ENCODE measurements at places on chromosomes 12 and 14.

- no peaks in the 10 kb centered on the region for H3K27me3 ChIP-seq
- DNase-seq: no peak
- H3K4me1 ChIP-seq: no peaks in the 10 kb centered on the region
- H3K4me3 ChIP-seq: no peak overlapping the region
Measured at GRCh38 chr12:78290606-78291345, 460.1 kb downstream of the NAV3 start.

- peaks cover 15% of the 10 kb centered on the region for H3K36me3 ChIP-seq
- H3K27me3 ChIP-seq: no peaks in the 10 kb centered on the region
- no peak for DNase-seq
- H3K4me1 ChIP-seq: no peaks in the 10 kb centered on the region
Measured at GRCh38 chr12:124956571-124956970, 32.4 kb downstream of the DHX37 start.

DNA sequence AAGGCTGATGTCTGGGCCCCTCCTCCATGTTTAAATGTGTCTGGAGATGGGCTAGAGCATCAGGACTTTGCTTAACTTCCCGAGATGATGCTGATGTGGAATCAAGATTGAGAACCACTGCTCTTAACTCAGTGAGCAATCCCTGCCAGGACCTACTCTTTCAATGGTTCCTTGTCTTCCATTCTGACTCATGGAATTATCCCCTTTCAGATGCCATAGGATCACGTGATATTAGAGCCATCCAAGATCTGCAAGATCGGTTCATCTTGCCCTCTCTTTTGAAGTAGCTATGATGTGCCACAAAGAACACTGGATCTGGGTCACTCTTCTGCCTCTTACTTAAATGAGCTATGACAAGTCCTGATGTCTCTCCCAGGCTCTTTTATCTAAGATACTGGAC is 96.8 kb downstream of the EXOC5 start:
- peaks cover 1% of the 10 kb centered on the region for H3K27me3 ChIP-seq
- H3K4me1 ChIP-seq: peaks cover 2% of the 10 kb centered on the region
- no peaks in the 10 kb centered on the region for H3K36me3 ChIP-seq
- H3K27ac ChIP-seq: no peak overlapping the region
- no peak overlapping the region for H3K4me3 ChIP-seq
- no peak for DNase-seq

GRCh38 chr14:96156804-96157760 is 47.6 kb upstream of the BDKRB2 start:
- no peaks in the 10 kb centered on the region for H3K27me3 ChIP-seq
- no peaks in the 10 kb centered on the region for H3K4me1 ChIP-seq
- H3K4me3 ChIP-seq: no peak overlapping the region
- no peaks in the 10 kb centered on the region for H3K36me3 ChIP-seq

GRCh38 chr14:57560681-57561080 is 67.0 kb upstream of the CCDC198 start:
- no peaks in the 10 kb centered on the region for H3K36me3 ChIP-seq
- no peaks in the 10 kb centered on the region for H3K4me1 ChIP-seq
- H3K4me3 ChIP-seq: no peak overlapping the region
- H3K27ac ChIP-seq: no peak overlapping the region
- no peaks in the 10 kb centered on the region for H3K27me3 ChIP-seq
- DNase-seq: no peak

GRCh38 chr12:108371801-108372344 is 32.8 kb upstream of the CMKLR1 start:
- no peaks in the 10 kb centered on the region for H3K4me1 ChIP-seq
- no peaks in the 10 kb centered on the region for H3K36me3 ChIP-seq
- H3K4me3 ChIP-seq: no peak overlapping the region
- no peak for DNase-seq
- no peak overlapping the region for H3K27ac ChIP-seq

- DNase-seq: no peak
- no peaks in the 10 kb centered on the region for H3K27me3 ChIP-seq
- no peak overlapping the region for H3K27ac ChIP-seq
- H3K4me3 ChIP-seq: no peak overlapping the region
- H3K4me1 ChIP-seq: no peaks in the 10 kb centered on the region
Measured at GRCh38 chr12:83514372-83514771, 827.7 kb downstream of the TMTC2 start.

DNA sequence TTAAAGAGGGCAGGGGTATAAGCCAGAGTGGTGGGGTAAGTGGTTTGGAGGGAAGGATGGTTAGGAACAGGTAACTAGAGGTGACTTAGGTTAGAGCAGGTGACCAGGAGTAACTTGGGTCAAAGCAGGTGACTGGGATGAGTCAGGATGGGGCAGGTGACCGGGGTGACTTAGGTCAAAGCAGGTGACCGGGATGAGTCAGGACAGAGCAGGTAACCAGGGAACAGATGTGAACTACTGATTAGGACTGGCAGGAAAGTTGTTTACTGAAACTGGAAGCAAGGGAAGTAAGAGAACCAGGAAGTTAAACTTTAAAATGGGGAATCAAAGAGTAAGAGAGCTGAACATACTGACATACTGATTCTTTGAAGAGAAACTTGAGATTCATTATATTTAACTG is 57.4 kb downstream of the FSCB start:
- H3K27ac ChIP-seq: no peak overlapping the region
- no peak for DNase-seq
- no peaks in the 10 kb centered on the region for H3K4me1 ChIP-seq
- H3K27me3 ChIP-seq: no peaks in the 10 kb centered on the region

Measured in H1 (cell line).